ENCODE measurements at places on chromosomes 6 and 20.

GRCh38 chr6:157867155-157867559 lies 44.1 kb downstream of the SNX9 start:
- DNase-seq: no peak

GRCh38 chr20:8095648-8096572 lies 36.2 kb upstream of the PLCB1 start:
- DNase-seq: no peak

DNA sequence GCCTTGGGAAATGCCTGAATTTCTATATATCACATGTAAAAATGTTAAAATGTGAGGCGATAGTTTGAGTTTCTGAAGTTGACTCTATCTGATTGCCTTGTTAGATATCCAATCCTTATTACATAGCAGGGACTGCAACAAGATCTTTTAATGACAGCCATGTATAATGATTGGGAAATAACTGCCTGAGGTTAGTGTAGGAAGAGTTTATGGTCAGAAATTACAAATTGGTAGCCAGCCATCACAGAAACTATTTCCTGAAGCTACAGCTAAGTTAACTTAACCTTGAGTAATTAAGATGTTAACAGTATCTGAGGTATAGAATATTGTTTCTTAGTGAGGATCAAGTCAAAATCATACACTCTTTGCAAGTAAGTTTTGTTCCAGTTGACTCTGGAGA lies 41.0 kb downstream of the AKIRIN2 start:
- DNase-seq: no peak

GRCh38 chr6:14059791-14060436 lies 57.7 kb upstream of the CD83 start:
- DNase-seq: peak; percentile 13

DNA sequence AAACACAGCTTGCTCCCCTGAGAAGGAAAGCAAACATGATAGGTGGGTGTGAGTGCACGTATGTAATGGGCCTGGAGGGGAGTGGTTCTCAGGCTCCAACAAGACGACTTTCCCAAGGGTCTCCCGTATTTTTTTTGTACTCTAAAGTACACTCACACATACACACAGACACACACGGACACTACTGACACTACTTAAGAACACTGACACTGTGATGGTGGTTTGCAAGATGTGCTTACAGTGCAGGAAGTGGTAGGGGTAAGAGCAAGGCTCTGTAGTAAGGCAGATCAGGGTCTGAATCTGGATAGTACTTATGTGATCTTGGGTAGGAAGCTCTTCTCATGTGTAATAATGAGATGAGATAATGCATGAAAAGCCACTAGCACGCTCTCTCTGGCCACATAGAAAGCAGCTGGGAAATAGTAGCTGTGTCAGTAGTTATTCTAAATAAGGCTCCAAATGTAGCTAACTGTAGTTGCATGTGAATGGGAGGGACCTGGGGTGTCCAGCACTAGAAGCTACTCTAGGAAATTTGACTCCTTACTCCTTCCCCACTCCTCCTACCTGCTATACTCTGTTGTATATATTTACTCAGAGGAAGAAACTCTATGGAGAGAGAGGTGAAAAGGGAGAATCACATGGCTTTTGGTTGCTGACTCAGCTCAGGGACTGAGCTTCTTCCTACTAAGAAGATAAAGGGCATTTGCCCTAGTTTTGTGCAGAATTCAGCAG lies 8.4 kb upstream of the ZBTB24 start:
- DNase-seq: no peak

GRCh38 chr20:49863666-49864065 lies 51.0 kb downstream of the SLC9A8 start:
- no peak for DNase-seq
